ENCODE measurements at places on chromosomes 12 and 14. TPM values are rescaled to one million over a fixed set of nuclear protein-coding genes. Genes with fewer than 3 reads are reported as not detected.

Gene TTC9
- total RNA-seq = 6.5 TPM

Gene ANKRD33
- not detected for total RNA-seq

Gene EP400
- 22.3 TPM for total RNA-seq

Gene DBX2
- not detected for total RNA-seq

Gene HELB
- 2.0 TPM for total RNA-seq

Gene TMEM30B
- total RNA-seq = not detected

Gene PRPF39
- 7.3 TPM for total RNA-seq

Gene IGF1
- total RNA-seq = not detected

Gene SMARCC2
- 49.7 TPM for total RNA-seq

Gene KCNC2
- 0.51 TPM for total RNA-seq

Gene GLS2
- 2.2 TPM for total RNA-seq

Gene FANCM
- 5.7 TPM for total RNA-seq

Gene PLA2G1B
- not detected for total RNA-seq

Gene NDUFA9
- total RNA-seq = 54.3 TPM

Gene HOXC12
- not detected for total RNA-seq

Gene AMN
- total RNA-seq = not detected

Gene P3H3
- total RNA-seq = 49.6 TPM

Gene ZNF385A
- total RNA-seq = 5.9 TPM

Gene GPHN
- total RNA-seq = 9.5 TPM

Gene MLXIP
- 58.2 TPM for total RNA-seq

Gene PDE3A
- total RNA-seq = 25.6 TPM

Gene KRT6C
- not detected for total RNA-seq

Gene NGB
- total RNA-seq = not detected

Gene MAP3K12
- 30.0 TPM for total RNA-seq

Gene AICDA
- not detected for total RNA-seq

Gene SMCO3
- 0.13 TPM for total RNA-seq

Gene LALBA
- total RNA-seq = not detected

Gene TSHR
- 7.2 TPM for total RNA-seq

Gene RHOJ
- 0.33 TPM for total RNA-seq

Gene SSPN
- 2.3 TPM for total RNA-seq

Gene C3AR1
- total RNA-seq = 0.16 TPM

Gene NEUROD4
- total RNA-seq = not detected

Gene TDG
- total RNA-seq = 19.6 TPM

Gene KICS2
- 5.8 TPM for total RNA-seq

All from mesangial cell (primary cell).